ENCODE measurements at places on chromosomes 1 and 21.

DNA sequence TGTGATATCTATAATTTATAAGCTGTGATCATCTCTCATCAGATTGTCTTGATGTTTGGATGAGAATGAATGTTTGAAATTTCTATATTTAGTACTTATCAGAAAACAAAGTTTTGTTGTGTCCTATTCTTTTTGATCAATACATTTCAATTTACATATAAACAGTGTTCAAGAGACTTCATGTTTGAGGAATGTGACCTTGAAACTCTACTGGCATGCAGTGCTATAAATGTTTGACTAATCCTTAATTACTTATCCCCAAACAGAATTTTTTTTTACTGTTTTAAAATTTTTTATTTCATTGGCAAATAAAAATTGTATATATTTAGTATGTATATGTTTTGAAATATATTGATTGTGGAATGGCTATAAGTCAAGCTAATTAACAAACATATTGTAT lies 1.5 kb upstream of the PRKAA2 start:
- peak; percentile 40 for DNase-seq

DNA sequence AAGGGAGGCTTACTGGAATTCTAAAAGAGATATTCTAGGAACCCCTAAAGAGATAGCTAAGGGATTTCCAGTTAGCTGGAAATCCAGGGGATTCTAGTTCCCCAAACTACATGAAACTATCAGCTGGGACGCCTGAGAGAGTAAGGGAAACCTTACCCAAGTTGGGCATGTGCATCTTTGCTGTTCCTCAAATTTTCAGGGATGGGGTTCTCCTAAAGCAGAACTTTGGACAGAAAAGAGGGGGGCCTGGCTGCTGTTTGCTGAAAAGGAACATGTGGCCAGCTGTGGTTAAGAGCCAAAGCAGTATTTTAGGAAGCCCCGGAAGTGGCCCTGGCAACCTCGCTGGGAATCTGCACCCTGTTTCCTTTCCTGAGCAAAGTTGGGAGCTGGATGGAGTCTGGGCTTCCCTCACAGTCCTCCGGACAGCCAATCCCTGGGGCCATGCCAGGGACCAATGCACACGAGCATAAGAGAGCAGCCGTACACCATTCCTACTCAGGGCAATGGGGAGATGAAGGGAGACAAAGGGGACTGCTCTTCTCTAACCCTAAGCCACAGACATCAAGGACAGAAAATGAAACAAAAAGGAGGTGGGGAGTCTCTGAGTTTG lies 154.3 kb downstream of the PLXNA2 start:
- peak; percentile 63 for DNase-seq

DNA sequence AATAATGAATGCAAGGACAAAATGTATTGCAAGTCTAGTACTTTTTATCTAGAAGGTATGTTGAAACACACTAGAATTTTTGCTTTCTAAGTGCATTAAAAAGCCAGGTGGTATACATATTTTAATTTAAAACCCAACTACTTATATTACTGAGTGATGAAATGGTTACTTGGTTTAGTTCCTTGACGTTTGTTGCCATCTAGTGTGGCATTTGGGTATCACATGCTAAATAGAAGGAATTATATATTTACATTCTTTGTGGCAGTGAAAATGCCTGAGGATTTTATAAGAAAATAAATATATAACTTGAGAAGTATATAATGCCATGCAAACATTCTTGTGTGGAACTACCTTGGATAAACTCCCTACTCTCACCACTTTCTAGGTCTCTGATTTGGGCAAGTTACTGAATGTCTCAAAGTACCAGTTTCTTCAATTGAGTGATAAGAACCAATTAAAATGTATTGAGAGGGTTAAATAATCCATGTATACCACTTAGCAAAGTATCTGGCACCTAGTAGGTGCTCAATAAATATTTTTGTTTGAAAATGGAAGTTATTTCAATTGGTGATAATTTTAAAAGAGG lies 69.6 kb downstream of the SDCCAG8 start:
- peak; percentile 36 for DNase-seq

GRCh38 chr1:229689904-229690303 lies 63.9 kb downstream of the URB2 start:
- no peak for DNase-seq

DNA sequence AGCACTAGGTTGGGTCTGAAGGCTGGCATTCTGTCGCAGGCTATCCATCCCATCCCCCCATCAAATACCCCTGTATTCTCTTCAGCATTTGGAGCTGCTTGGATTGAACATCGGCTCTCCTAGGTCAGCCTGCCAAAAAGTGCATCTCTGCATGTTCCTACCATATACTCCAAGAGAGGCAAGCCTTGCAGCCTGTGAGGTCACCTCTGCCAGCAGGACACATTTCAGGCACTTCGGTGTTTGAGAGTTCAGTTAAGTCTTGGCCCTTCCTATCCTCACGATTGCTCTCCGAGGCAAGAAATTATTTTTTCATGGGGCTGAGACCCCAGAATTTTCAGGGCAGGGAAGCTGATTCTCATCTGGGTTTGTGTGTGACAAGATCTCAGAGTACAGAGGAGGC lies 2.6 kb downstream of the GPR25 start:
- DNase-seq = no peak

DNA sequence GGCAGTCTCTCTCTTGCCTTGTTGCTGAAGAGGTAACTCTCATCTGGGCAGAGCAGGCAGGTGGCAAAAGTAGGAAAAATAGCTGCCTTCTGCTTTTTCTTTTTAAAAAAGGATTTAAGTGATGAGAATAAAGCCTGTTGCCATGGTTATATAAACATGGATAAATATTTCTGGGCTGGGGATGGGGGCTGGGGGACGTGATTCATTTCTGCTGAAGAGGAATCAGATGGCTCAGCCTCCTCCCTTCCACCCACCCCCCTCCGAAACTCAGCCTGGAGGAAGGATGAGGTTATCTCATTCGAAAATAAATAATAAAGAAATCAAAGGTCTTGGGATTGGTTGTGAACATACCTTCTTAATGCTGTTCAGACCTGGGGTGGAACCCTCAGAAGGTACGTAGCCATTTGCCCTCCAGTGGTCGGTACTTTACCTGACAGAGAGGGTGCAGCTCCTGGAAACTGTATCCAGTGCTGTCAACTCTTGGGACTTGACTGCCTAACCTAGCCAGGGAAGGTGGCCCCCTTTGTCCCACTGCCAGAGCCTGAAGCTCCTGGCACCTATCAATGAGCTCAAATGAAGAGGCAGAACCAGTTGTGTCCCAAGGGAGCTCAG lies 3.8 kb upstream of the INKA2 start:
- DNase-seq = no peak

- no peak for DNase-seq
These were observed 295.3 kb downstream of the PTPRU start for GRCh38 chr1:29531596-29531995.

GRCh38 chr1:205915354-205915990 lies 27.8 kb downstream of the SLC26A9 start:
- DNase-seq = no peak

GRCh38 chr1:18256282-18257235 lies 149.0 kb downstream of the IGSF21 start:
- peak; percentile 28 for DNase-seq

DNA sequence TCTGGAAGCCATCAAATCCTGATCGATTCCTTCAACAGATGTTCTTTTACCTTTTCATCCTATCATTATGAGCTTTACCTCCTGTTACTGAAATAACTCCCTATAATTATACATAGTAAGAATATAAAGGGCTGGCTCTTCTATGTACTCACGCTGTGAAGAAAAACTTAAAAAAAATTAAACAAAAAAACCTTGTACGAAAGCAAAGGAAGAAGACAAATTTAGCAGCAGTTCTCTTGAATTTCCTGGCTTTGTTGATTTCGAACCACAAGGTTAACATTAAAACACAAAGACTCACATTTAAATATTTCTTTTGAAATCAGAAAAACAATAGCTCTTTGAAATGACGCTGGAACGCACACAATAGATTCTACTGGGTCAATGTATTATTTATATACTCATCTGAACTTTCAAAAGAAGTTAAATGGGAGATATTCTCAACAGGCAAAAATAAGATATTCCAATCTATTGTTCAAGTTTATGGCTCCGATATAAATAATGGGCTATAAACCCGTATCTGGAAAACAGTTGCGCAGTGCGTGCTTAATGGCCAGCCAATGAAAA lies 13.6 kb upstream of the SPEN start:
- no peak for DNase-seq

DNA sequence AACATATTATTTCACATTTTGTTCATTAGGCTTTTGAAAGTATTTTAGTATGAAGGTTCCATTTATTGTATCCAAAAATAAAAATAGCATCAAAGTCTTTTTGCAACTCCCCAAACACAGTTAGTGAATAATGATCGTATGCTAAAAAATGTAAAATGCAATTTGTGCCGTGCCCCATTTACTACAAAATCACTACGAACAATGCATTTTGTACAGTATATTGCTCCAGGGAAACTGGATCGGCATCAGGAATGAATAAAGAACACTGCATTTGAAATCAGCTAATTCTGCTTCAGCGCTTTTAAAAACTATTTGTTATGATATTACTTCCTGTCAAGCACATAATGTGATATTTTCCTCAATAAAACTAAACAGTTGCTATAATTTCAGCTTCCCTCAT lies 547.8 kb downstream of the DPYD start:
- no peak for DNase-seq

DNA sequence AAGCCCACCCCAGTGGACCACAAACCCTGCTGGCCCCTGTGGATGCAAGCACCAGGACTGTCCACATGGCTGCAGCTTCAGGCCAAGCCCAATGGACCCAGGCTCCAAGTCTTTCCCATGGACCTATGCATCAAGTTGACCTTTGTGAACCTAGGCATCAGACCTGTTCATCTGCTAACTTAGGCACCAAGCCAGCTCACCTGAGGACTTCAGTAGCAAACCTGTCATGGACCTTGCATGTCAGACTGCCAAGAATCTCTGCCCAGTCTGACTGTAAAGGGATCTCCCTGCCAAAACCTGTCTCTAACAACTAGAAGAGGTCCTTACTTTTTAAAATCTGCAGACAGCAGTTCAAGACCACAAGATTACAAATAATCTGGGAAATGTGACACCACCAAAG lies 37.8 kb downstream of the FMO3 start:
- DNase-seq = no peak

GRCh38 chr1:229570305-229570704 lies 11.8 kb upstream of the ABCB10 start:
- DNase-seq = no peak

DNA sequence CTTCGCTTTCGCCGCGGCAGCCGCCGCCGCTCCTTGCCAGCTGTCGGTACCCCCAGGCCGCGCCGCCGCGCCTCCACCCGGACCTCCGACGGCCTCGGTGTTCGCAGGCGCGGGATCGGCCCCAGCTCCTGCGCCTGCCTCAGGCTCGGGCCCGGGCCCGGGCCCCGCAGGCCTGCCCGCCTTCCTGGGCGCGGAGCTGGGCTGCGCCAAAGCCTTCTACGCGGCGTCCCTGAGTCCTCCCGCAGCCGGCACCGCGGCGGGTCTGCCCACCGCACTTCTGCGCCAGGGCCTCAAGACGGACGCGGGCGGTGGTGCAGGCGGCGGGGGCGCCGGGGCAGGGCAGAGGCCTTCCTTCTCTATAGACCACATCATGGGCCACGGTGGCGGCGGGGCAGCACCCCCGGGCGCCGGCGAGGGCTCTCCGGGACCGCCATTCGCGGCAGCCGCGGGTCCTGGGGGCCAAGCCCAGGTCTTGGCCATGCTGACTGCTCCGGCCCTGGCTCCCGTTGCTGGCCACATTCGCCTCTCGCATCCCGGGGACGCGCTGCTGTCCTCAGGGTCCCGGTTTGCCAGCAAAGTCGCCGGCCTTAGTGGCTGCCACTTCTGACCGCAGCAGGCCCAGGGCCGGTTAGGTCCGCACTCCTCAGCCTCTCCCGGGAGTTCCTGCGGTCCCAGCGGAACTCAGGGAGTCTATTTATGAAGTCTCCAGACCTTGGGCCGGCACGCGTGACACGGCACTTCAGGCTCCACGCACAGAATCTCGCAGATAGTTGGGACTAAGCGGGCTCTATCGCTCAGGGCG lies 1.4 kb downstream of the FOXD2 start:
- no peak for DNase-seq

DNA sequence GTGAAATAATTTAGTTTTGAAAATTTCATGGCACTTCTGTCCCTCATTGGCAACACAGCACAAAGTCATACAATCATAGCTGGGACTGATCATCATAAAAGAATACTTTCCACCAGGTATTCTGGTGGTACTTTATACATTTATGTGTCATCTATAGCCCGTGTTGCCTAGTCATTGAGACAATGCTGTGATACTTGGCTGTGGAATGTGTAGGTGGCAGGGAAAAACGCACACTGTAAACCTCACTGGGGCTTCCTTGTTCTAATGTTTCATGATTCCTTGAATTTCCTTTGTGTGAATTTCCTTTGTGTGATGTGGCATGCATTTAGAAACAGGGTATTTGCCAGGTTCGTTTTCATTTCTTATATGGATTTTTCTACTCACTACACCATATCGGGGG lies 118.3 kb downstream of the FMN2 start:
- no peak for DNase-seq

Data from foreskin fibroblast (primary cell).